CD4-positive, alpha-beta T cell treated with Interferon gamma for 1 hour (primary cell): ENCODE measurements at places on chromosomes 1 and 21.
A peak's percentile ranks its signal among the peaks of the same experiment; 100 is the strongest.

DNA sequence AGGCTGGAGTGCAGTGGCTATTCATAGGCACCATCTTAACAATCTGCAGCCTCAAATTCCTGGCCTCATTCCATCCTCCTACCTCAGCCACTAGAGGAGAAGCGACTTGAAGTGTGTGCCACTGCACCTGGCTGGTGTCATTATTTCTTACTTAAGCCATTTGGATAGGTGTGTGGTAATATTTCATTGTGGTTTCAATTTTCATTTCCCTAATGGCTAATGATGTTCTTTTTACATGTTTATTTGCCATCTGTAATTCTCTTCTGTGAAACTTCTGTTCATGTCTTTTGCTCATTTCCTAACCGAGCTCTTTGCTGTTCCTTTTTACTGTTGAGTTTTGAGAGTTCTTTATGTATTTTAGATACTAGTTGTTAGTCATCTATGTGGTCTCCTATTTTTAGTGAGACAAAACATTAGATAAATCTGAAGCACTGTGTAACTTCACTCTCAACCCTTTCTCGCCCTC is 66.8 kb downstream of the SLC27A3 start:
- no peak for DNase-seq

DNA sequence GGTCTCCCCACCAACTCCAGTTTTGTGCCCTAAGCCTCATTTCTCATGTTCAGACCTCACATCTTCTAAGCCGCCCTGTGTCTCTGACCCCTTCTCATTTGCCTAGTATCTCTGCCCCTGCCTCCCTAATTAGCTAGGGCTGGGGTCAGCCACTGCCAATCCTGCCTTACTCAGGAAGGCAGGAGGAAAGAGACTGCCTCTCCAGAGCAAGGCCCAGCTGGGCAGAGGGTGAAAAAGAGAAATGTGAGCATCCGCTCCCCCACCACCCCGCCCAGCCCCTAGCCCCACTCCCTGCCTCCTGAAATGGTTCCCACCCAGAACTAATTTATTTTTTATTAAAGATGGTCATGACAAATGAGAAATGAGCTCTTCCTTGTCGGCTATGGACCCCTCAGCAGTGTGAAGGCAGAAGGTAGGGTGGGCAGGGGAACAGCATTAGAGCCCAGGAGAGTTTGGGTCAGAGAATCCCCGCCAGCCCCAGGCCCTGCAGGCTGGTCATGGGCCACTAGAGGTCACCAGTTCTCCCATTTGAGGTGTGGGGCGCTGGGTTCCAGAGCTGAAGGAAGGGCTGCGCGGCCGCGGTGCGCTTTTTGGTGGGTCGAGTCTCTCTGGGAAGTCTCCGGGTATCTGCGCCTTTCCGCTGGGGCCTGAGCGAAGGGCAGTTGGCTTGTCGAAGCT is 11.5 kb downstream of the ADAMTSL4 start:
- DNase-seq: peak; percentile 87

DNA sequence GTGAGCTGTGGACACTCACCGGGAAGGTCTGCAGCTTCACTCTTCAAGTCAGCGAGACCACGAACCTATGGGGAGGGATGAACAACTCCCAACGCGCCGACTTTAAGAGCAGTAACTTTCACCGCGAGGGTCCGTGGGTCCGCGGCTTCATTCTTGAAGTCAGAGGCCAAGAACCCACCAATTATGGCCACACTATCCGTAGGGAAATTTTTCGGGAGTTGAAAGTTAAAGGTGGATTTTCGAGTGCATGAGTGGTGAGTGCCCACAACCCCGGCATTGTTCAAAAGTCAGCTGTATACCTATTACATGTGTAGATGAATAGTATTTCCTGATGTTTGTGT is 19.7 kb downstream of the EXOC8 start:
- no peak for DNase-seq

DNA sequence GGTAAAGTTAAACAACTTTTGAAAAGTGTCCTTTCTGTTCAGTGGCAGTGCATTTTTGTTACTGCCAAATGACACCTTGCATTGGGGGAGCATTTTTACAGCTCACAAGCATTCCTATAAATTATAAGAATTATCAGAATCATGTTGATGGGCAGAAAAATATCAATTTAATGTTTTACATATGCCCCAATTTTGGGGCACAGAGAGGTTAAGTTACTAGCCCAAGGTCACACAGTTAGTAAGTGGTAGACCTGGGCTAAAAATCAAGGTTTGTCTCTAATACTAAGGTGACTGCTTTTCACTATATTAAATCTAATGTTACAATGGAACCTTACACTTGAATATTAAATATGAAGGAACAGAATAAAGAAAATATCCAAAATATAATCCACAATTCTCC is 180.1 kb upstream of the IVNS1ABP start:
- no peak for DNase-seq

- DNase-seq: no peak
Measured at GRCh38 chr1:18711536-18712251, 81.0 kb downstream of the PAX7 start.

DNA sequence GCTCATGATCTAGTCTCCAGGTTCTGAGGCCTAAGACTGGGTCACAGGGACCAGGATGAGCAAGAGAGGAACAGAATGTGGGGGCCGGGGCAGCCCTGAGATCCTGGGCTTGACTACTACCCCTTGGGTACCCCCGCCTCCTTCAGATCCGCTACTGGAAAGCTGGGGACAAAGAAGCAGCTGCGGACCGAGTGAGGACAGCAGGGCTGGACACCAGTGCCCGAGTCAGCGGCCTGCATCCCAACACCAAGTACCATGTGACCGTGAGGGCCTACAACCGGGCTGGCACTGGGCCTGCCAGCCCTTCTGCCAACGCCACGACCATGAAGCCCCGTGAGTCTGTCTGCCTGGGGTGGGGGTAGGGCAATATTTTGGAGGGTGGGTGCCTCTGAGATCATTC is 12.5 kb downstream of the TMEM81 start:
- DNase-seq: no peak

DNA sequence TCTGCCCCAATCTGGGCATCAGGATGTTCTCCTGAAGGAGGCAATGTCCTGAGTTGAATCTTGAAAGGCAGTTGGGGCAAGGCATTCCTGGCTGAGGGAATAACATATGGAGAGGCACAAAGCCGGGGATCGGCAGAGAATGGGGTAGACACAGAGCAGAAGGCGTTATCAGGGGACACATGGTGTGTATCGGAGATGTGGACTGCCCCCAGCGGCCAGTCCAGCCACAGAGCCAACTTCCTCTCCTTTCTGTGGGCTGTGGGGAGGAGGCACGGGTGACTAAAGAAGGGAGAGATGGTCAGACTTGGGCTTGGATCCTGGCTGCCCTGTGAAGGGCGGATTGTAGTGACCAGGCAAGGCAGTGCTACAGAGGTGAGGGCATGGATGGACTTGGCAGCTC is 32.1 kb downstream of the FOXD2 start:
- no peak for DNase-seq

GRCh38 chr1:3668585-3669300 is 16.4 kb downstream of the TP73 start:
- DNase-seq: peak; percentile 56

DNA sequence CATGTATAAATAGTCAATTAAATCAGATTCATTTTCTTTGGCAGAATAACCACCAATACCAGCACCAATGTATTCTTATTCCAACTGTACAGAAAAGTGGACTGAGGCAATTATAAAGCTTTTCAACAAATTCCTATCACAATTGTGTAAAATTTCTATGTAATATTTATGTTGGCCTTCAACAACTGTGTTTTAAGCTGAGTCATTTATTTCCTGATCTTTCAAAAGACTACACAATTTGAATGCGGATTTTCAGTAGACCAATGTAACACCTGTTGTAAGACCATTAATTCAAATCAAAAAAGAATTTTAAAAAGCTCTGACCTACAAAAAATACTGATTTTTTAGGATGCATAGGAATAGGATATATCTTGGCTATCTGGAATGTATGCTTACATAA is 25.5 kb downstream of the GPATCH2 start:
- DNase-seq: no peak

DNA sequence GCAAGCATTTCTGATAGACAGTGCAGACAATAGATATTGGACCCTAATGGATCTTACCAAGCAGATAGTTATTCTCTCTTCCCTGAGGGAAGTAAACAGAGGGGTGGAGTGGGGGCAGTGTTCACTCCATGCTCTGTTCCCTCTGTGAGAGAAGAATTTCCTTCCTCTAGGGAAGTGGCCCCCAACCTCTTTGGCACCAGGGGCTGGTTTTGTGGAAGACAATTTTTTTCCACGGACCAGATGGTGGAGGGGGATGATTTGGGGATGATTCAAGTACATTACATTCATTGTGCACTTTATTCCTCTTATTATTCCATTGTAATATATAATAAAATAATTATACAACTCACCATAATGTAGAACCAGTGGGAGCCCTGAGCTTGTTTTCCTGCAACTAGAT is 459.9 kb downstream of the ADGRL2 start:
- no peak for DNase-seq

DNA sequence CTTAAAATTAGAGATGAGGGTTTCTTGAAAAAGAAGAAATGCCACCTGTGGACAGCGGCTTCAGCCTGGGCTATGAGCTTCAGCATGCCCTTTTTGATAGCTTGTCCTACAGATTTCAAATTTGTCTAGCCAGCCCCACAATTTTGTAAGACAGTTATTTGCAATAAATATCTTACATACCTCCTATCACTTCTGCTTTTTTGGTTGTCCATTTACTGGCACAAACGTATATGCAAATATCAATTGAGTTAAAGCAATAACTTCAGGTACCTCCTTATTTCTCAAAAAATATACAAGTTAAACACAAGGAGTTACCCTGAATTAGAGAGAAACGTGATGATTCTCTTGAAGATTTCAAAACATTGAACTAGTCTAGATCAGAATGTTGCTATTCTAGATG is 53.5 kb downstream of the OLFM3 start:
- no peak for DNase-seq

GRCh38 chr1:246492611-246493245 is 14.4 kb downstream of the SMYD3 start:
- DNase-seq: no peak

DNA sequence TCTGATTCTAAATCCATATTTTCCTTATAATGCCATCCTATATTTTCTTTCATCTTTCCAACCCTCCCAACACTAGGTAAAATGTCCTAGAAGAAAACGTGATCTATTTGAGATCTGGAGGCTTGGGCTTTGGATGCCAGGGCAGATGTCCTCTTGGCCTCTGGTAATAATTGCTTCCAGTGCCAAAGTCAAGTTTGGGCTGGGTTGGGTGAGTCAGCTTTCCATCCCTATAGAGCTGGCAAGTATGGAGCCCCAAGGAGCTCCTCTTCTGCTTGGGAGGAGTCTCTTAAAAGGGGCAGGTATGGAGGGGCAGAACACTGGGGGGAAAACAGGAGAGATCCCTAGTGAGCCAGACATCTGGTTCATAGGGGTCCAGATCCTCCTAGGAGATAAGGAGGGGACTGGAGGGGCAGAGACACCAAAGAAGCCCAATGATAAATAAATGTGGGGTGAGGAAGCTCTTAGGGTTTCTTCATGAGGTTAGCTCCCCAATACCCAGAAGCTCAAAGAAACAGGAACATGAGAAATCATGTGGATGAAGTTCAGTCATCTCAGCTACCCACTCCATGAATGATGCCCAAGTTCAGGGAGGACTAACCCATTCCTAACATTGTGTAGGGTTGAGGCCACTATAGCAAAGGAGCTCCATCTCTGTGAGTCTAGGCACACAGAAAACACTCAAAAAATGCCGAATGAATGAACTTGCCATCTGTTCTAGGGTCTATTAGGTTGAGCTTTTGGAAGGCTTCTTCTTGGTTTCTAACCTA is 3.5 kb downstream of the C1orf116 start:
- DNase-seq: no peak

DNA sequence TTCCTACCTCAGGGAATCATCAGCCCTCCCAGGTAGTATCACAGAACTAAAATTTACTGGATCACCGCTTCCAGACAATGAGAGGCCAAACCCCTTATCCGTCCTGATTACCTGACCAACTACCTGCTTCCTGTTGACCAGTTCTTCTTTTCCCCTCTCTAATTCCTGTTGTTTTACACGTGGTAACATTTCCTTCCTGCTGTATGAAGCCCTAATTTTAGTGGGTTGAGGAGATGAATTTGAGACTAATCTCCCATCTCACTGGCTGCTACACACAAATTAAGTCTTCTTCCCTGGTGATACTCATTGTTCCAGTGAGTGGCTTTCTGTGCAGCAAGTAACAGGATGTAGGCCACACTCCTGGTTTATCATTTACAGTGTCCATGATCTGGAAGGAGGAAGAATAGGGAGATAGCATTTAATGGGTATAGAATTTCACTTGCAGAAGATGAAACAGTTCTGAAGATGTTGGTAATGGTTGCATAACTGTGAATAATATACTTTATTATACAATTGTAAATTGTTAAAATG is 2112.9 kb downstream of the NCAM2 start:
- DNase-seq: no peak

- no peak for DNase-seq
Measured at GRCh38 chr1:198465201-198466144, 75.0 kb downstream of the ATP6V1G3 start.

GRCh38 chr1:97834899-97835298 is 85.9 kb downstream of the DPYD start:
- DNase-seq: no peak

DNA sequence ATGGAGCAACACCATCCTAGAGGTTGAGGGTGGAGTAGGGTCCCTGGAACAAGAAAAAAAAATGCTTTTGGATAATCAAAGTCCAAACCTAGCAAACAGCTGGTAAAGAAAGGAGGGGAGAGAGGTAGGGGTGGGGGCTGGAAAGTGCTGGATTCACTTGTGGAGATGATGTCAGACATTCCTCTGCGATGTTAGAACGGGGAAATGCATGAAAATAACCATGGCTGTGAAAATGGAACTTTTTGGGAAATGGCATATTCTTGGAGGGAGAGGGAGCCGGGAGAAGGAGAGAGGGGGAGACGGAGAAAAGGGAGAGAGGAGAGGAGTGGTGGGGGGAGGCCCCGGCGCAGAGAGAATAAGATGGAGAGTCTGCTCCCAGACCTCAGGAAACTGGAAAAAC is 53.6 kb downstream of the OLFML2B start:
- DNase-seq: no peak

DNA sequence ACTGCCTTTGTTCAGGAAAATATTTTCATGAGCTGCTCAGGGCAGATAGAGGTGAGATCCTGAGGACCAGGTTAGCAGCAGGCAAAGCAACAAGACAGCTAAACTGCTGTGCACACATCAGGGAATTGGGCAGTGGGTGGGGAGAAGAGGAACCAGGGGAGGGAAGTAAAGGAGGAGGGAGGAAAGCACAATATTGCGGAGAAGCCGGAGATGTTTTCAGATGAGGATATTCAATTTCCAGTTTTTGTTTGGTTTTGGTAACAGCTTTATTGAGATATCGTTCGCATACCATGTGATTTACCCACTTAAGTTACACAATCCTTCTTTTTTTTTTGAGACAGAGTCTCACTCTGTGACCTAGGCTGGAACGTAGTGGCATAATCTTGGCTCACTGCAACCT is 34.5 kb downstream of the EPHA10 start:
- no peak for DNase-seq

- DNase-seq: no peak
Measured at GRCh38 chr1:49527606-49528305, 496.0 kb downstream of the AGBL4 start.

- no peak for DNase-seq
Measured at GRCh38 chr21:37450445-37450941, 83.9 kb downstream of the DYRK1A start.

DNA sequence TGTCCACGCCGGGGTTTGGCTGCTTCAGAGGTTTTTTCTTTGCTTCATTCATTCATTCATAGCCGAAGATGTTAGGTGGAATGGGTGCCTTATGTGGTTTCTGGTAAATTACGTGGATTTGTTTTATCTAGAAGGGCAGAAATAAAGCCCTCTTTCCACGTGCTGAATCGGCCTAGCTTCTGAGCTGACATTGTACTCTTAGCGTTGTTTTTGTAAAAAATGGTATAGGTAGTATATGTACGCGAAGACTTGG is 1.5 kb downstream of the GALNT2 start:
- DNase-seq: no peak
